Stimulated activated CD8-positive, alpha-beta memory T cell treated with anti-CD3 and anti-CD28 coated beads, Interleukin-4, amount 100 ng/mL, for 1 hour (primary cell): ENCODE measurements at places on chromosomes 16 and 17.

DNA sequence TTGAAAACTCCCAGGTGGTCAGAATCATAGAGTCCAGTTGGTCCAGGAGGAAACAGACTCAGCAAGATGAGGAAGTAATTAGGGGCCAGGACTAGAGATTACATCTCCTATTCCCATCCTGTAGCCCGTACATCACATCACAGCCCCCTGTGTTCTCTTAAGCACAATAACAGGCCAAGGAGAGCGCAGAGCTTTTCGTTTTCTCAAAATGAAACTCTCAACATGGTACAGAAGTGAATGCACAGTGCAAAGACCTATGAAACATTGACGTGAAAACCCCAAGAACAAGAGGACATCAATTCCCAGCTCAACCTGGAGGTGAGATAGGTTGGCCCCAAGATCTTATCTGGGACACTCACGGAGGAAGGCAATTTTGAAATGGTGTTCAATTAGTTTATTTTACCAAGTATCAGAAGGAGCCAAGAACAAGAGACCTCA, 9.0 kb downstream of the PIK3R5 start:
- DNase-seq = no peak

- DNase-seq = no peak
Observed at GRCh38 chr17:77178050-77178449, 37.3 kb downstream of the SEC14L1 start.

DNA sequence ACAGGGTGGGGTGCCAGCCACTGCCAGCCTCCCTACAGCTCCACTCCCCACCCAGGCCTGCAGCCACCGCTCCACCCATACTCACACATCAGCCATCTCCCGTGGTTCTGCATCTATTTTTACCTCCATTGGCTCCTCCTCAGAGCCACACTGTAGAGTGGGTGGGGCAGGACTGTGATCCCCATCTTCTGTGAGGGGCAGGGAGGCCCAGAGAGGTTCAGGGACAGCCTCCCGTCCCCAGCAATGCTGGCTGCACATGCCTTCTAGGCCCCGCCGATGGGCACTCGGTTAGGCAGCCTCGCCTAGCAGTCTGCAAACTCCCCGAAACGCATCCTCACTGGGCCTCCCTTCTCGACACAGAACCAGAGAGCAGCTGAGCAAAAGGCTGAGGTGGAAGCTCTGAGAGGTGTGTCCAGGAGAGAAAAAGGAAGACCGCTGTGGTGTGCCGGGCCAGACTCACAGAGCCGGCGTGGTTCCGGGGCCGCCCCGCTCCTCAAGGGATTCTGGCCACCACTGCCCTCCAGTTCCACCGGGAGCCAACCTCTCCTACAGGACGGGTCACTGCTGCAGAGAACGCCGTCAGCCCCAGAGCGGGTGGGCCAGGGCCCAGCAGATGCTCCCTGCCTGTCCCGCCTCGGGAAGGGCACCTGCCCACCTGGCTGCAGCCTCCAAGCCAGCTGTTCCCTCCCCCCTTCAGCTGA, 71.9 kb downstream of the ABR start:
- no peak for DNase-seq

- no peak for DNase-seq
Observed at GRCh38 chr16:78576941-78577340, 477.5 kb downstream of the WWOX start.

- DNase-seq = no peak
Observed at GRCh38 chr16:12527071-12527470, 276.6 kb downstream of the CPPED1 start.

DNA sequence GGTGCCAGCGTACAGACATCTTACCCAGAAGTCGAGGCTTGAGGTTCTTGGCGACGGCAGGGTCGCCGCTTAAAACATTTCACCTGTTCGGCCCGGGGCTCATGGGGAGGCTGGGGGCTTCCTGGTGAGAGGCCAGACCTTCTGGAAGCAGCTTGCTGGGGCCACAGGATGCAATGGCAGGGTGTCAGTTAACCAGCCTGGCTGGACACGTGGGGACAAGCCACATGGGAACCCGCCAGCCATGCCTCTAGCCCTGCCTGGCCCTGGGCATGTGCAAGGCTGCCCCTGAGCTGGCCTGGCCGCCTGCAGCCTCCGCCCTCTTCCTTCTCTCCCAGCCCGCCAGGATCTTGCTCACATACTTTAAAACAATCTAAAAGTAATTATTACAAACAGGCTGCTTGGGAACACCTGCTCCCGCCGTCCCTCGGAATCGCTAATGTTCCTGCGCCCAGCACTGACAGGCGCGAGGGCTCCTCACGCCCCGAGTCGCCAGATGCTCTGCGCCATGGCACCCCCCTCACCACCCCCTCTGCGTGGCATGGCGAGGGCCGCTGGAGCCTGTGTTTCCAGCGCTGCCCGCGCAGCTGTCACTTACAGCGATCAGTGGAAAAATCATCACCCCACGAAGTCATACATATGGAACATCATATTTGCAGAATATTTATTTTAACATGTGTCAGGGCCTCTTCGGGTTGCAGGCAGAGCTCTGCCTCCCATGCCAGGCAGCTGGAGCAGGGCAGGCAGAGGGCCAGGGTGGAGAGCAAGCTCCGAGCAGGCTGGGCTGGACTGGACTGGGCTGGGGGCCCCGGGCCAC, 188.7 kb upstream of the GSE1 start:
- DNase-seq = no peak

- DNase-seq = no peak
Observed at GRCh38 chr16:27724482-27725235, 174.7 kb downstream of the KATNIP start.

DNA sequence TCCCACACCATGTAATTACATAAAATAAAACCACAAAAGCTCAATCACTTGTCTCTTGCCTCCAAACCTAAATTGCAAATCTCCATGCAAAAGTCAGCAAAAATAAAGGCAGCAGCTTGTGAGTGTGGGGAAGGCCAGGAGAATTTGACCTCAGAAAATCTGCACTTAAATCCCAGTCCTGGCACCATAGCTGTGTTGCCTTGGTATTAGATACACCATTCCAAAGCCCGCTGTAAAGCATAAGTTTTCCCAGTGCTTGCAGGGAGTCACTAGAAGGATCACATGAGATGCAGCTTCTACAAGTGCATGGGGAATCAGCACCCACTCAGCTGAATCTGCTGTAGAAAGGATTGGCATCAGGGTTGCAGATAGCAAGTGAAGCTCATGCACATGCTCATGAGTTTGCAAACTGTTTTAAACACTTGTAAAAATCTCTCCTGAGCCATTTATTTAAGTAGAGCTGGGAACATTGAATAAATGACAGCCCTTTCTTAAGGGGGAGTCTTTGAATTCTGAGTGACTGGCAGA, 495.0 kb upstream of the HSBP1 start:
- DNase-seq = no peak

DNA sequence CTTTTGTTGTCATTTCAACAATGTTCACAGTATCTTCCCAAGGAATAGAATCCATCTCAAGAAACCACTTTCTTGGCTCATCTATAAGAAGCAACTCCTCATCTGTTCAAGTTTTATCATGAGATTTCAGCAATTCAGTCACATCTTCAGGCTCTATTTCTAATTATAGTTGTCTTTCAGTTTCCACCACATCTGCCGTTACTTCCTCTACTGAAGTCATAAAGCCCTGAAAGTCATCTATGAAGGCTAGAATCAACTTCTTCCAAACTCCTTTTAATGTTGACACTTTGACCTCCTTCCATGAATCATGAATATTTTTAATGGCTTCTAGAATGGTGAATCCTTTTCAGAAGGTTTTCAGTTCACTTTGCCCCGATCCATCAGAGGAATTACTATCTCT, 102.1 kb downstream of the CDH13 start:
- no peak for DNase-seq

GRCh38 chr17:67569873-67570272, 147.9 kb upstream of the NOL11 start:
- no peak for DNase-seq

- no peak for DNase-seq
Observed at GRCh38 chr17:10010752-10011151, 105.7 kb upstream of the RCVRN start.

- DNase-seq = no peak
Observed at GRCh38 chr17:66605541-66605940, 229.4 kb upstream of the CACNG5 start.

DNA sequence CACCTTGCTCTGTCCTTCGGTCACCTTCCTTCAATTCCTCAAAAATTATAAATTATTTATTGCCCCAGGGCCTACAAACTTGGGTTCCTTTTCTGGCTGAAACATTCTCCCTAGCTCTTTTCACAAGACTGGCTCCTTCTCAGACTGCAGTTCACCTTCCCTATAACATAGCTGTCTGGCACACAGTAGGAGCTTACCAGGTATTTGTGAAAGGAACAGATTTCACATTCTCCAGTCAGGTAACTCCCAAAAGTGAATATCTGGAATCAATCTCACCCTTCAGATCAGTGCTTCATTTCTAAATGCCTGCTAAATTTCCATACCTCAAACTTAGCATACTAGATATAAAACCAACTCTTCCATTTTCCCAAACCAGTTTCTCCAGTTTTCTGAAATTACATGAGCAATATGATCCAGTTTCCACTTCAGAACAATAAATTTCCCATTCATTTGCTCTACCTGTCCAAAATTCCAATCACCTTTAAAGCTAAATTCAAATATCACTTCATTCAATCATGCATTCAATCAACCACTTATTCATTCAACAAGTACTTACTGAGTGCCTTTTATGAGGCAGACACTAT, 6.1 kb downstream of the RFFL start:
- no peak for DNase-seq

DNA sequence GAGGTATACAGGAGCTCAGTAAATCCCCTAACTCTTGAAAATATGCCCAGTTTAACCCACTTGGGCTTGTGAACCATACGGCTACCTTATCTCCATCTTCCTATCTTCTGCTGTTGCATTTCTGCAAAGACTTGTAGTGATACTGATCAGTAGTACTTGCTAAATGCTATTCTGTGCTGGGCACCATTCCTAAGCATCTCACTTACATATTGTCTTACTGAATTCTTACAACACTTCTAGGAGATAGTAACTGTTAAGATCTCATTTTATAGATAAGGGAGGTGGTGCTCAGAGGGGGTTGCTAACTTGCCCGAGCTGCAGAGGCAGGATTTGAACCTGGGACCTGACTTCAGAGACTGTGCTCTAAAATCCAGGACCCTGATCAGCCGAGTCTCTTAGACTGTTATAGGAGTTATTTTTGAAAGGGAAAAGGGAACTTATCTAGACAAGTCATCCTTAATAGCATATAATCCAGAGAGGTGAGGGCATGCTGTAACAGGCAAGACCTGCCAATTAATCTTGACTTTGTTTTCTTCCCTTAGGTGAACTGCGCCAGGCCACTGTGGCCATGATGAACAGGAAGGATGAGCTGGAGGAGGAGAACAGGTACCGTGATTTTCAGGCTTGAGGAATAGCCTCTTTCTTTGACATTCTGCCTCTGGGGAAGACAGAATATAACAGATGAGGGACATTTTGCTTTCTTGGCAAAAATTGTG, 149.7 kb downstream of the SNX29 start:
- DNase-seq = no peak

DNA sequence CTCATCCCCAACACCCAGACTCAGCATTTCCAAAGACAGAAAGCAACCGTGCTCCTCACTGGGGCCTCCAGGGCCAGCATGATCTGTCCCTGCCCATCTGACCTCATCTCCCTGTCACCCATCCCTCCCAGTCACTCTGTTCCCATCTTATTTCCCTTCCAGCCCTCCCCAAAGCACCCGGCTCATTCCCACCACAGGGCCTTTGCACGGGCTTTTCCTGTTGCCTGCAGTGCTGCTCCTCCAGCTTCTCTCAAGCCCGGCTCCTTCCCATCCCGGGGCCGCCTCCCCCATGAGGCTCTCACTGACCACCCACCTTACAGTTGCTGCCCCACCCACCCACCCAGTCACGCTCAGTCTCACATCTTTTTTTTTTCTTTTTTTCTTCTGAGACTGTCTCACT, 54.8 kb downstream of the RMI2 start:
- DNase-seq = no peak

DNA sequence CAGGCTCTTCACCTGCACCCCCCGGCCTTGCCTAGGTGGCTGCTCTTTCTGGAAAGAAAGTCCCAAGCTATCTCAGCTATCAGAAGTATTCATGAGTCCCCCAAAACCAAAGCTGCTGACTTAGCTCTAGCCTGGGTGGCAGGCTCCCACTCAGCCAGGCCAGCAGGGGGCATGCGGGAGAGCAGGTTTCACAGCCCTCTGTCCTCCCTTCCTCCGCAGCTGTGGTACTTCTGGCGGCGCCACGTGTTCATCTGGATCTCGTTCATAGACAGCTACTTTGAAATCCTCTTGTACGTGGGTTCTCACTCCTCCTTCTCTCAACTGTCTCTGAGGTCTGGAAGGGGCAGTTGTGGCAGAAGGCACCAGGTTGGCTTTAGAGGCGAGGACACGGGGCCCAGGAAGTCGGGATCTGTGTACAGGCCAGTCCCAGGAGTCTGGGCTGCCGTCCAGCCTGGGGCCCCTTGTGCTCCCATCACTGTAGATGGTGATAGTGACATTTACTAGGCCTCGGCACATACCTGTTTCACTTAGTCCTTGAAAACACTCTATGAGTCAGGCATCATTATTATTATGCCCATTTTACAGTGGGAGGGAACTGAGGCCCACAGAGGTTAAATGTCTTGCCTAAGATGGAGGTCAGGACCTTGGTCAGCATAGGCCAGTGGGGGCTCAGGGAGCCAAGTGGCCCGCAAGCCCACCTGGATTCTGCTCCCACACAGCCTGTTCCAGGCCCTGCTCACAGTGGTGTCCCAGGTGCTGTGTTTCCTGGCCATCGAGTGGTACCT, 12.9 kb downstream of the TRPV2 start:
- no peak for DNase-seq

DNA sequence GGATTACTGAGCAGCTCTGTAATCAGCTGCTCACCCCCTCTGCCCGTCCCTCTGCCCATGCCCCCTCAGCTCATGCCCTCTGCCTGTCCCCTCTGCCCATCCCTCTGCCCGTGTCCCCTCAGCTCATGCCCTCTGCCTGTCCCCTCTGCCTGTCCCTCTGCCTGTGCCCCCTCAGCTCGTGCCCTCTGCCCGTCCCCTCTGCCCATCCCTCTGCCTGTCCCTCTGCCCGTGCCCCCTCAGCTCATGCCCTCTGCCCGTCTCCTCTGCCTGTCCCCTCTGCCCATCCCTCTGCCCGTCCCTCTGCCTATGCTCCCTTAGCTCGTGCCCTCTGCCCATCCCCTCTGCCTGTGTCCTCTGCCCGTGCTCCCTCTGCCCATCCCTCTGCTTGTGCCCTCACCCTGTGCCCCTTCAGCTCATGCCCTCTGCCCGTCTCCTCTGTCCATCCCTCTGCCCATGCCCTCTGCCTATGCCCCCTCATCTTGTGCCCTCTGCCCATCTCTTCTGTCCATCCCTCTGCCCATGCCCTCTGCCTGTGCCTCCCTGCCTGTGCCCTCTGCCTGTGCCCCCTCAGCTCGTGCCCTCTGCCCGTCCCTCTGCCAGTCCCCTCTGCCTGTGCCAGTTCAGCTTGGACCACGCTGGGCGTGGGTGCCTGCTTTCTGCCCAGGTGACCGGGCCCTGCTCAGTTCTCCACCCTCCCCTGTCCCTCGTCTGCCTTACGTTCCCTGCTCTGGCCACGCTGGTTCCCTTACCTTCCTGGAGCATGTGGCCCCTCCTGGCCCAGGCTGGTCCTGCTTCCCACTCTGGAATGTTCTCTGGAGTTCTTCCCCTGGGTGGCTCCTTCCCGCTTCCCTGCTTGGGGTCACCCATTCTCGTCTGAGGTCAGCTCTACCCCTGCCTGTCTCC, 97.6 kb downstream of the NPIPB11 start:
- no peak for DNase-seq
